ENCODE measurements at places on chromosomes 7 and 10.

DNA sequence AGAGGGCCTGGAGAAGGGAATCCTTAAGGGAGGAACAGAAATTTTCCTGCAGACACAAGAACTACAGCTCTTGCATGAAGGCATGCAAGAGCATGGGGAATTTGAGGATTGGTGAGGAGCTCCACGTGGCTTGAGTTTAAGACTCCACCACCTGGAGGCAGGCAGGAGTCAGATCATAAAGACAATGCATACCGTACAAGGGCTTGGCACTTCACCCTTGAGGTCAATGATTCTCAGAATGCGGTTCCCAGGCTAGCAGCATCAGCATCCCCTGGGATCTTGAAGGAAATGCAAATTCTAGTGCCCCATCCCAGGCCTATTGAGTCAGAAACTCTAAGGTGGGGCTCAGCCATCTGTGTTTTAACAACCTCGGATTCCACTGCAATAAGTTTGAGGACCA lies 143.8 kb downstream of the C7orf25 start:
- DNase-seq = no peak

DNA sequence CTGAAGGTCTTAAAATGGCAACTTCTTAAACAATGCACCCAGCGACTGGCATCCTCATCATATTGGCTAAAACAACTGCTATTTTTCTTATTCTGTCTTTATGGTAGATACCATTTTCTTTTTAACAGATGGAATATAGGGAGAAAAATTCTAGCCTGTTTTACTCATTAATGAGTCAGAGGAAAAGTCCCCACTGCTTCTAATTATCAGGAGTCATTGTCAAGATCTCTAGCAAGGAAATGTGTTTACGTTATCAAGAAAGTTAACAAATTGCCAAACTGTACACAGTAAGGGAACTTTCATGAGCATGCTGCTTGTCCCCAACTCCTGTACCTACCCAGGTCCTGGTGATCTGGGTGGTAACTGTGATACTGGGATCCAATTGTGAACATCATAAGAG lies 117.7 kb upstream of the KIAA1217 start:
- DNase-seq = no peak

DNA sequence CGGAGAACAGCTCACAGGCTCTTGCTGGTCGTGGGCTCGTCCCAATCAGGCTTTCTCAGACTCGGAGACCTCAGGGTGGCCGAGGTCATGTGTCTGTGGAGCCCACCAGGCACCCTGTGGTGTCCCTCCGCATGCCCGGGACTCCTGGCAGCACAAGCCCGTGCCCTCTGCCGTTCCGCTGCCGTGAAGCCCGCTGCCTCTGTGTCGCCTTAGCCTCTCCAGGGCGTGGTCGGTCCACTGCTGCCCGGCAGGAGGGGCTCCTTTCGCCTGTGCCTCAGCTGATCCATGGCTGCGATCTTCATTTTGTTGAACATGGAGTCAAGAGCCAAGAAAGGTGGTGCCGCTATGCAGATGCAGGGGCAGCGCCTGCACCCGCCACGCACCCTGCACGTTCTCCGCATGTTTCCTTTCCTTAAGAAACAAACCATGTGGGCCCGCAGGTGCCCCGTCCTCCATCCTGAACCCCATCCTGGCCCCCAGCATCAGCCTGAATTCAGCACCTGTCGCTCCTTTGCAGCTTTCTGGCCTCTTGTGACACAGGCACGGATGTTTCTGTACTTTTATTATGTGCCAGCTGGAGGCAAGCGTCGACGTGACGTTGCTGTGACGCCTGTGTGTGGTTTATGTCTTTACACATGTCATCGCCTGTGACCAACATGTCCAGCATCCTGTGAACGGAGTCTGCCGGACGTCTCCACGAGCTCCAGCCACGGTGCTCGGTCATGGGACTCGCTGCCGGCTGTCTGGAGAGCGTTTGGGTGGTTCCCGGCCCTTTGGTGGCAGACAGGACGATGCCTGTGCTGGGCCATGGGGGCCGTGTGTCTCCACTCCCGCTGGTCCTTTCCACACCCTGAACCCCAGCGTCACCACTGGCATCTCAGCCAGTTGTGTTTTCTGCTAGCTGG lies 69.9 kb downstream of the NKX6-2 start:
- no peak for DNase-seq

DNA sequence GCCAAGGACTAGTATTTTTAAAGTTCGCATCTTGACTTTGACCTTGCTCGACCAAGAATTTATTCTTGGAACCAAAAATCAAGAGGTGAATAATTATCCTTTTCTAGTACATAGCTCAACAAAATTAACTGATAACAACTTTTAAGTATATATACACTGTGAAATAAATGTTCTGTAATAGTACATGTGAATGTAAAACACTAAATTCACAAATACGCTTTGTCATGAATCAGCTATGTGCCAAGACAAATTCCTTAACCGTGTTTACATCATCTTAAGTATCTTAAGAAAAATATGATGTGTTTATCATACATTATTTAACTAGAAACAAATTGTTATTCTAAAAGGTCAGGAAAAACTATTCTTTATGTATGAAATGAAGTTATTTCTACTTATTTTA lies 83.3 kb downstream of the CUL2 start:
- DNase-seq = no peak

- DNase-seq = no peak
These were observed 140.5 kb downstream of the LHPP start for GRCh38 chr10:124602121-124602561.

DNA sequence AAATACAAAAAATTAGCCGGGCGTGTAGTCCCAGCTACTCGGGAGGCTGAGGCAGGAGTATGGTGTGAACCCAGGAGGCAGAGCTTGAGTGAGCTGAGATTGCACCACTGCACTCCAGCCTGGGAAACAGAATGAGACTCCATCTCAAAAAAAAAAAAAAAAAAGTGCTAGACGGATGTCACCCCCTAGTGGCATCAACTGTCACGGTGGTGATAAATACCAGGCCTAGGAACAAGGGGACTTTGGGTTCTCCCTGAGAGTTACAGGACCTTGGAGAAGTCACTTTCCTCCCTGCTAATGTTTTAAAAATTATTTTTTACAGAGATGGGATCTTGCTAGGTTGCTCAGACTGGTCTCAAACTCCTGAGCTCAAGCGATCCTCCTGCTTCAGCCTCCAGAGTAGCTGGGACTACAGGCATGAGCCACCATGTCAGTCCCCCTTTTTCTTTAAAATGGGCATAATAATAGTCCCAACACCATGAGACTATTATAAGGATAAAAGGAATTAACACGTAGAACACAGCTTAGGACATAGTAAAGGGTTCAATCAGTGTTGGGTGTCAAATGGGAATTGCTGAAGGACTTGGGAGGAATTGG lies 2.6 kb upstream of the TMEM130 start:
- DNase-seq = no peak

DNA sequence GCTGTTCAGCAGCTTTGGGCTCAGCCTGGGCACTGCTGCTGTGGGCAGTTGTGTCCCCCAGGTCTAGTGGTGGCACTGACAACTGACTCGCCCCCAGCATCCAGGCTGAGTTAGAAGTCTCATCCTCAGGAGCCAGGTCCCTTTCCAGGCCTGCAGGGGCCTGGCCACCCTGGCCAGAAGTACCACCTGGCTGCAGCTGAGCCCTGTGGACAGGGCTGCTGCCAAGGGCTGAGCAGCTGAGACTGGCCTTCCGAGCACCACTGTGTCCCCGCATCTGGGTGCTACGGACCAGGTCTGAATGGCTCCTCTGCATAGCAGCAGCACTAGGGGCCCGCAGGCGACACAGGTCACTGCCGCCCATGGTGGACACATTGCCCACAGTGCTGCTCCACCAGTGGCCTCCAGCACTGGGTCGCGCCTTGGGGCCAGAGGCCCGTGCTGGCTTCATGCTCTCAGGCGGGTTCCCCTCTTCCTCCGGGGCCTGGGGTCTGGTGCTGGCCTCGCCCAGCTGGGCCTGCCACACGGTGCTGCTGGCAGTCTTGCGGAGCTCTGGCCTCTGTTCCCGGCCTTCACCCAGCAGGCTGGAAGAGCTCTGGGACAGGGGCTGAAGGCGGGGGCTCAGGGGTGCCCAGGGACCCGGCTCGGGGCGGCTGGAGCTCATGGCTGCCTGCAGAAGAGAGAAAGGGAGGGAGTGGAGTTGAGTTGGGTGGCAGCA lies 6.2 kb downstream of the GPRIN2 start:
- no peak for DNase-seq

DNA sequence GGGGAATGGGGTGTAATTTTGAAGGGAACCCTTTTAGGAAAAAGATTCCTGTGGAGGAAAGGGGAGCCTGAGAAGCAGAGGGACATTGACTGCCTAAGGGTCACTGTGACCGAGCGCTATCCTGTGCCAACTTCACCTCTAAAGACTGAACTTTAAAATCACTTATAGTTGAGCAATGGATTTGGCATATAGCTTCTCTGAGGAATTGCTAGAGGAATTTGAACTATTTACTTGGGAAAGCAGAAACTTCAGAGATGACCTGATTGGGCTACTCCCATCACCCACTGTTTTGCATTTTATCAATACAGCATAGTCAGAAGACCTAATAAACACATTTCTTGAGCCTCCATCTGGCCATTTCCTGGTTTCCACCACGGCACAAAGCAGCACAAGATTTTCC lies 23.7 kb upstream of the WNT16 start:
- no peak for DNase-seq

- DNase-seq = no peak
These were observed 49.8 kb upstream of the AKR1E2 start for GRCh38 chr10:4776234-4776638.

- DNase-seq = no peak
These were observed 48.7 kb downstream of the UPF2 start for GRCh38 chr10:11993834-11994468.

- no peak for DNase-seq
These were observed 639.0 kb downstream of the IPMK start for GRCh38 chr10:57628592-57629284.

- no peak for DNase-seq
These were observed 17.9 kb downstream of the ZNF488 start for GRCh38 chr10:47366181-47366631.

GRCh38 chr7:128770233-128770632 lies 5.4 kb downstream of the OPN1SW start:
- no peak for DNase-seq
